ENCODE measurements at places on chromosomes 6 and 20.

- no peak for DNase-seq
These were observed 261.4 kb upstream of the PRDM1 start for GRCh38 chr6:105824732-105825131.

GRCh38 chr20:16583474-16583873, 10.2 kb upstream of the KIF16B start:
- DNase-seq = no peak

GRCh38 chr6:137159912-137160311, 13.5 kb downstream of the IL22RA2 start:
- no peak for DNase-seq

GRCh38 chr6:3159805-3160781, 2.7 kb upstream of the TUBB2A start:
- peak; percentile 63 for DNase-seq

GRCh38 chr6:129446272-129447197, 263.4 kb downstream of the ARHGAP18 start:
- no peak for DNase-seq

DNA sequence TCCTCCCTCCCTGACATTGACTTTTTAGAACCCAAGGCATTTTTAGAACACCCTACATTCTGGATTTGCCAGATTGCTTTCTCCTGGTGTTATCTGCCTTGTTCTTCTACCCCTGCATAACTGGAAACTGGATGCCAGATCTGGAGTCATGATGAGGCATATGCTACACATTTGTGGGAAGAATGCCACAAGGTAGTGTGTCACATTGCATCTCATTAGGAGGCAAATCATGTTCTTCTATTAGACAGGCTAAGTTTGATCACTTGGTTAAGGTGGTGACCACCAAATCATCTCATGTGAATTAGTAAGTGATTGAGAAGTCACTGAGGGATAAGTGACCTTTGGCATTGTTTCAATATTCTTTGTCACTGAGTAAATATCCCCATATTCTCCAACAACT, 12.9 kb upstream of the NKX2-2 start:
- no peak for DNase-seq

DNA sequence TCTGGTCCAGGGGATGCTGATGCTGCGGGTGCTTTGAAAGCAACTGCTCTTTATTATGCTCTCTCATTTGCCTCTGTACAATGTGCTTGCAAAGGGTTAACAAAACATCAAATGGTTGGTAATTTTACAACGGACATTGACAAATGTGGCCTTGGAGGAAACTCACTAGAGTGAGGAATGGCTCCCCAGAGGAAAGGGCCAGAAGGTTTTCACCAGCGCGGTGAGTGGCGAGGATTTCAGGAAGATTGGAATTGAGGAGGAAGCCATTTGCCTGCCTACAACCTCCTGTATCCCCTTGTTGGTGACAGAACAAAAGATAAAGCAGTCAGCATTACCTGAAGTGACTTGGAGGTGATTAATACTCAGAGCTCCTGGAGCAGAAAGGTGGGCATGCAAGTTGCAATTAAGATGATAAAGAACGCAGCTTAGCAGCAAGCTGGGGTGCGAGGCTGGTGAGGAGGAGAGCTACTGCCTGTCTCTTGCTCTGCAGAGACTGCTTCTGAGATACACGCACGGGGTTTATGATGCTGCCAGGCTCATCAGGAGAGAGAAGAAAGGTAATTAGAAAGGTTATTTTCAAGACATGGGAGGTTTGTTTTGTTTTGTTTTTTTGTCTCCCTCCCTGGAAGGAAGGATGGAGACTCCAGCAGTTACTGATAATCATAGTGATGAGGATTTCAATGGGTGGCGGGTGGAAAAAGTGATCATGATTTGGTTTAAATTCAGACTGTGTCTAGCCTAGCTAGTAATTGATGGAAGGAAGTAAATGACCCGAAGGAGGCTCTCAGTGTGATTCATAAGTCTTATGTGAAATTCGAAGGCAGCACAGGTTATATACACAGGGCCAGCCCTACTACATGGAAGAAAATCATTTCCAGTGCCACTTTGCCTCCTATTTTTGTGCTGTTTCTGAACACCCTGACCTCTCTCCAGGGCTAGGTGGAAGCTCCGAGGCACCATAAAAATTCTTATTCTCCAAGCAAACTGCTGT, 141.6 kb upstream of the DTNBP1 start:
- no peak for DNase-seq

DNA sequence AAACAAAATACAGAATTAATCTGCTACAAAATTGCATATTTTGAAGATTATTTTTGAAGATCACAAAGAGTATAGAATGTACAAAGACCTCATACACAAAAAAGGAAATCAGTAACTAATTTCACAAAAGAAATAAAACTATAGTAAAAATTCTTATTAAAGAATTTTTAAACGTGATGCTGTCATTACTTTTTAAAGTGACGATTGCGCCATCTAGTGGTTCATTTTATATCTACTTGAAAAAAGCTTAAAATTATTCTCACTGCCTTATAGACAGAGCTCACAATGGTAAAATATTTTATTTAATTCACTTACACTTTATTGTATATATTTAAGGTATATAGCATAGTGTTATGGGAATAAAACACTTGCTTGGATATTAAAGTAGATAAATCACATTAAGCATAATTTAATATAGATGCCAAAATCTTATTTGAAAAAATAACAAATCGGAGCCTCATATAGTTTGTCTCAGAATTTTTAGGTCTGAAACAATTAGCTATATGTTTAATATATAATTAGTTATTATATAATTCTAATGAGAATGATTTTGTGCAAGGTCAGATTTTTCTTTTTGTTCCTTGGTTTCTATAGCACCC, 128.8 kb downstream of the PHF3 start:
- DNase-seq = no peak

GRCh38 chr6:36717871-36718540, 20.4 kb downstream of the RAB44 start:
- no peak for DNase-seq

DNA sequence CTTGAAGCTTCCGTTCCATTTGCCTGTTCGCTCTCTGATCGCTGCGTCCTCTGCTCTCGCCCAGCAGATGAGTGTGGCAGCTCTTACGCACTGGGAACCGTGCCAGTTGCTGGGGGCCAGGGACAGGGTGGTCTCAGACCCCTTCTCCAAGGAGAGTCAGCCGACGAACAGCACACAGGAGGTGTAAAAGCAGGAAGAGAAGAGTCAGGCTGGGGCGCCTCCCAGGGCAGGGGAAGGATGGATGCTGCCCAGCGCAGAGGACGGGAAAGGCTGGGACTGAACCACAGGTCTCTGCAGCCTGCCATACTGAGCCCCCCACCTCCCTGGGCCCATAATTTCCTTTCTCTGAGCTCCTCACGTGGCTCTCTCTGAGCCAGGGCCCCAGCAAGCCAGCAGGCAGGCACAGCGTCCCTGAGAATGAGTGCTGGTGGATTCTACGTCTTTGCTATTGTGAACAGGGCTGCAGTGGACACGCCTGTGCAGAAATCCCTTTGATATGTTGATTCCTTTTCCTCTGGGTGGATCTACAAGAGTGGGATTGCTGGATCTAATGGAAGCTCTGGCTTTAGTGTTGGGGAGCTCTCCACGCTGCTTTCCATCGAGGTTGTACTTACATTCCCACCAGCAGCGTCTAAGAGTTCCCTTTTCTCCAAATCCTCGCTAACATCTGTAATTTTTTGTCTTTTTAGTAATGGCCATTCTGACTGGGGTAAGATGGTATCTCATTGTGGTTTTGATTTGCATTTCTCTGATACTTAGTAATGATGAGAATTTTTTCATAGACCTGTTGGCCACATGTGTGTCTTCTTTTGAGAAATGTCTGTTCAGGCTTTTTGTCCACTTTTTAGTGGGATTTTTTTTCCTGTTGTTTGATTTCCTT, 104.1 kb downstream of the PSMB1 start:
- no peak for DNase-seq

GRCh38 chr20:38123021-38123587, 42.0 kb downstream of the TGM2 start:
- no peak for DNase-seq

- DNase-seq = no peak
These were observed 406.2 kb upstream of the MMS22L start for GRCh38 chr6:97689078-97689754.

DNA sequence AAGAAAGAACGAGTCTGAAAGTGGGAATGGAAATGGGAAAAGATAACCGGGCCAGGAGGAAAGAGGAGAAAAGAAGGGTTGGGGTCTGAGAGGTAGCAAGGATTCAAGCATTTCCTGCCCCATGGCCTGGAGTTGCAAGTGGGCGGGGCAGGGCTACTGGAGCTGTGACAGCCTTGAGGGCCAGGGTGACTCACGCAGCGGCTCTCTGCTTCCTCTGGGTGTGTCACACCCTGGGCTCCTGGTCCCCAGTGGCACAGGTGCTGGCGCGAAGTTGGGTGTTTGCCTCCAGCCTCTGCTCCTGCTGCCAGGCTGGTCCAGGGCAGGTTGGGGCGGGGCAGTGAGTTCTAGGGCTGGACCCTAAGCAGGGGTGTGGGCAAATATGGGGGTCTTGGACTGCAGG, 3.3 kb upstream of the ULBP3 start:
- DNase-seq = peak; percentile 70

GRCh38 chr20:60306551-60306950, 348.3 kb downstream of the CDH26 start:
- DNase-seq = no peak
